B cell (primary cell): ENCODE measurements at places on chromosomes 11 and 22.

GRCh38 chr22:36753916-36754315 is 22.0 kb downstream of the IFT27 start:
- DNase-seq = no peak

GRCh38 chr11:117017456-117017855 is 80.8 kb downstream of the SIK3 start:
- DNase-seq = no peak

GRCh38 chr11:20056950-20057943 is 103.0 kb downstream of the DBX1 start:
- DNase-seq = no peak

DNA sequence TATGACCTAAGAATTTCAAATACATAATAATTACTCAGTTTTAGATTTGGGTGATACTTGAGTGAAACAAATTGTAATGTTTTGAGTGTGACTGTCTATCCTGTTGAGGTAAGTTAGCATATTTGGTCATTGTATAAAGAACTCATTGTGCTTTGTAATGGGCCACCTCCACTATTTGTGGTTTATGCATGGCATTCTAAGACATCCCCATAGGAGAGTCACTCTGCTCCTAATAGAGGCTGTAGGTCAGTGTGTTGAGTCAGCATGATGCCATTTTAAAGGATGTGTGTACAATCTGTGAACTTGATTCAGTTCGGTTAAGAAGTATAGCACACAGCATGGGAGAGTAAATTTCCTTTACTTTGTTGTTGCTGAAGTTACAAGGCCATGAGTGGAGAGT is 1112.4 kb downstream of the JRKL start:
- no peak for DNase-seq

DNA sequence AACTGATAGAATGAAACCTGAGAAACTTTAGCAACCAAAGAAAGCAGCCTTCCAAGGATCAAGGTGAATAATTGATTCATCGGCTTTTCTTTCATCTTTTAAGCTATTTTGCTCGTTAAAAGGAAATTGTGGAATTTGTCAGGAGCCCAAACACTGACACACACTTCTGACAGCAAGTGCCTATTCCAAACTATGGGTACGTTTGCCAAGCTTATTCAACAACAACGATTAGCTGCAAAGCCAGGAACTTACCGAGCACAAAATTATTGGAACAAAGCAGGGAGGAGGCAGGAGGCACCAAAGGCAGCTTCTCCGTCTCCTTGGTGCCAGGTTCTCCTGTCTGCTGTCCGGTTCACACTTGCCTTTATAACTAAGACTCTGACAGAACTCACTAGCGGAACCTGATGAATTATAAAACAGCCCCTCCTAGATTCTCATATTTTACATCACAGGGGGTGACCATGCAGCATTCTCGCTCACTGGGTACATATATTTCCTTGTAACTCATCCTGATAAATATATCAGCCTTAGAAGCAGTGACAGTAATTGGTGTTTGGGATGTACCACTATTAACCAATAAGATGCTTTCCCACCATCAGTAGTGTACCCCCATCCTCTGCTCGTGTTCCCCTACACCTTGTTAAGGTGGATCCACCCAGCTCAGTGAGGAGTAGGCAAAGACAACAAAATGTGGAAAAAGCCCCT is 395.9 kb upstream of the CCDC90B start:
- no peak for DNase-seq

DNA sequence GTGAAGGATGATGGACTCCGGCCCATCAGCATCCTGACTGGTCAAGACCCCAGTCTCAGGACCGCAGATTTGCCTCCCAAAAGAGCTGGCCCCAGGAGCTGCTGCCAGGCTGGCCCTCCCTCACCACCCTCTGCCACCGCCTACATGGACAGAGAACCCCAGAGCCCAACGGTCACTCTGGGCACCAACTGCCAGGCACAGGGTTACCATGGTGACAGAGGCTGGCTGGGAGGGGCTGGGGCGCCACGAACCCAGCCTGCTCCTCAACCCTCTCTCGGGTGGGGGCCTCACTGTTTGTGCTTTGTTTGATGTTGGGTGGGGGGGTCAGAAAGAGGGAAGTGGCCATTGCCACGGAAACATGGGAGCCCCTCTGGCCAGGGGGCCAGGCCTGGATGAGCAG is 55.8 kb downstream of the ELFN2 start:
- no peak for DNase-seq

DNA sequence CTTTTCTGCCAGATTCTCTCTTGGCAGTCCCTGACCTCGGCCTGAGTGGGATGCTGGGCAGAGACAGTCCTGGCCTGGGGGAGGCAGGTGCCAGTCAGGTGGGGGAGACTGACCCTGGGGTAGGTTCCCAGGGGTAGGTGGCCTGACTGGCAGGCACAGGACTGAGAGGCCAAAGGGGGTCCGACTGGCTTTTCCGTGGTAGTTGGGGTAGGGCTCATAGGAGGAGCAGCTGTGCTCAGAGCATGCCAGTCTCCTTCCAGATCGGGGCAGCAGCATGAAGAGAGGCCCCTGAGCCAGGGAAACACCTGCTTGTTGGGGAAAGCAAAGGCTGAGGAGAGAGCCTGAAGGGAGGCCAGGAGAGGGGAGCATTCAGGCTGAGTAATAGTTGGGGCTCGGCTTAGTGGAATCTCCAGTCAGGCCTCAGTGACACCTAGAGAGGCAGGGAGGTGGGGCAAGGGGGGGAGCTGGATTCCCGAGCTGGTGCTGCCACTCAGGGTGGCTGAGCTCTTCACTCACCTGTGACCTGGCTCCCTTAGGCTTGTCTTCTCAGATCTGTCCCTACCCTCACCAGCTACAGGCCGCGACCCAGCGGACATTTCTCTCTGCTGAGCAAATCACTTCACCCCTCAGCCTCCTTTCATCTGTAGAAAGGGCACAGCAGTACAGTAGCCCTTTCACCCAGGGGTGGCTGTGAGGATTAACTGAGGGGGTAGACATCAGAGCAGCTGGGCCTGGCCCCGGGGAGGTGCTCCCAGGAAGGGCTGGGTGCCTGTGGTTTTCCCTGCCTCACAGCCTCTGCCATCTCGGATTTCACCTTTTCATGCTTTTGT is 26.2 kb downstream of the MCM5 start:
- DNase-seq = no peak

- DNase-seq = no peak
Measured at GRCh38 chr22:49733631-49734030, 94.0 kb downstream of the BRD1 start.

GRCh38 chr11:19422276-19422675 is 181.5 kb upstream of the E2F8 start:
- no peak for DNase-seq

DNA sequence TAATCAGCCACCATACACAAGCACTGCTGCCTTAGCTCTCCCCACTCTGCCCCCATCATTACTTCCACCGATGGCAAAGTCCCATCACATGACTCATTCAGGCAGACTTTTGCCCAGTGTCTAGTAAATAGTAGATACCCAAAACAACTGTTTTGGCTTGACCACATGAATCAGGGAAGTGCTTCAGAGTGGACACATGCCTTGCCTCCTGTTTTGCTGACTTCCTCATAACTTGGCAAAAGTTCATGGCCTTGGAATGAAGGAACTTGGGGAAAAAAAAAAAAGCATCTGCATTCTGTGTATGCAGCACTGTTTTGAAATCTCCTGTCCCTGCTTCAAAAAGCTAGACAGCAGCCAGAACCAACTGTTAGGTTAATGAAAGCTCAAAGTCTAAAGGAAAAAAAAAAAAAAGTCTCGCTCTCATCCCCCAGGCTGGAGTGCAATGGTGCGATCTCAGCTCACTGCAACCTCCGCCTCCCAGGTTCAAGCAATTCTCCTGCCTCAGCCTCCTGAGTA is 335.3 kb downstream of the FAM181B start:
- no peak for DNase-seq
